Stimulated activated CD4-positive, alpha-beta T cell treated with anti-CD3 and anti-CD28 coated beads, Interleukin-12 subunit alpha, Interleukin-12 subunit beta, amount 100 ng/mL, for 48 hours (primary cell): ENCODE measurements at places on chromosomes 5 and 9.

- DNase-seq = no peak
Measured at GRCh38 chr9:134607971-134608370, 33.6 kb upstream of the COL5A1 start.

GRCh38 chr5:5460311-5460710 is 37.8 kb downstream of the ICE1 start:
- DNase-seq = no peak

DNA sequence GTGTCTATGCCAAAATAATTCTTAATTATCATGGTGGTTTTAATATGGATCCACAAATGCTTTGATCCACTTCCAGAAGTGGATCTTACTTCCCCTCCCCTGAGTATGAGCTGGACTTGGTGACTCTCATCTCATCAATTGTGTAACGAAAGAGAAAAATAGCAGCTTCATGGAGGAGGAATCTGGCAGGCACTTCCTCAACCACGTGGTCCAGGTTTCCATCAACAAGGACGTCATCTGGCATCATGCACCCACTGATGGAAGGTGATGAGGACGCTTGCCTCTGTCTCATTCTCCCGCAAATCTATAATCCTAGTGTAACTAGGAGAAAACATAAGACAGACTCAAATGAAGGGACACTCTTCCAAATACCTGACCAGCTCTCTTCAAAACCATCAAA is 54.6 kb upstream of the S1PR3 start:
- no peak for DNase-seq

- DNase-seq = no peak
Measured at GRCh38 chr9:92728831-92729734, 35.5 kb downstream of the BICD2 start.

DNA sequence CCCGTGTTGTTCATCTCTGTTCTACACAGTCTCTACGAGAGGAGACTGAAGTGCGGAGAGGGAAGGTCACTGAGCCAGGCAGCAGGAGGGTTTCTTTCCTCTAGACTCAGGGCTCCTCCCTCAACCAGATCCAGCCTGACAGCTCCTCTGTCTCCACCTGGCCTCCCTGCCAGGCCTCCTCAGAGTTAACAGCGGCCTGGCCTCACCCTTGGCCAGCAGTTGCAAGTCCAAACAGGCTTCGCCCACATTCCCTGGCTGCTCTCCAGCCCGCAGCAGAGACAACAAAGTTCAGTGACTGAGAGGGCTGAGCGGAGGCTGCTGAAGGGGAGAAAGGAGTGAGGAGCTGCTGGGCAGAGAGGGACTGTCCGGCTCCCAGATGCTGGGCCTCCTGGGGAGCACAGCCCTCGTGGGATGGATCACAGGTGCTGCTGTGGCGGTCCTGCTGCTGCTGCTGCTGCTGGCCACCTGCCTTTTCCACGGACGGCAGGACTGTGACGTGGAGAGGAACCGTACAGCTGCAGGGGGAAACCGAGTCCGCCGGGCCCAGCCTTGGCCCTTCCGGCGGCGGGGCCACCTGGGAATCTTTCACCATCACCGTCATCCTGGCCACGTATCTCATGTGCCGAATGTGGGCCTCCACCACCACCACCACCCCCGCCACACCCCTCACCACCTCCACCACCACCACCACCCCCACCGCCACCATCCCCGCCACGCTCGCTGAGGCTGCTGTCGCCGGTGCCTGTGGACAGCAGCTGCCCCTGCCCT is at the start of gene HRCT1:
Gene HRCT1, plus strand, starts transcription at position 291 of the 768 bp plus-strand sequence. Its CDS starts 86 bp downstream, at position 377.
- DNase-seq = no peak

GRCh38 chr5:13771011-13771571 is 173.4 kb downstream of the DNAH5 start:
- DNase-seq = no peak

- DNase-seq = no peak
Measured at GRCh38 chr5:139696894-139697658, 48.9 kb downstream of the CXXC5 start.

DNA sequence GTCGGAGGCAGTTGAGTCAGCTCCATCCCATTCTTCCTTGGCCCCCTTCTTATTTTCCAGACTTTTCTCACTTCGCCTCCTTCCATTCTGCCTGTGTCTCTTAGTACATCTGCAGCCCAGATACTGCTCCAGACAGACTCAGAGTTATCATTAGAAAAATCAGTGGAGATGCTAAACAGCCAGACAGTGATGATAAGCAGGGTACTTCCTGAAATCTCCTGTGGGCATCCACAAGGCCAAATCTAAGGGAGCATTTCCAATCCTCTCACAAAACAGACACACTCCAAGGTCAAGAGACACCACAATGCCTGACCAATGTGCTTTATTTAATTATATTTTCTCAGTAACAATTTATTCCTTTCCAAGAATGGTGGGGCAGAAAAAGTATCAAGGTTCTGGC is 14.5 kb upstream of the RLN1 start:
- DNase-seq = no peak
